ENCODE measurements at places on chromosomes 5 and 9.

DNA sequence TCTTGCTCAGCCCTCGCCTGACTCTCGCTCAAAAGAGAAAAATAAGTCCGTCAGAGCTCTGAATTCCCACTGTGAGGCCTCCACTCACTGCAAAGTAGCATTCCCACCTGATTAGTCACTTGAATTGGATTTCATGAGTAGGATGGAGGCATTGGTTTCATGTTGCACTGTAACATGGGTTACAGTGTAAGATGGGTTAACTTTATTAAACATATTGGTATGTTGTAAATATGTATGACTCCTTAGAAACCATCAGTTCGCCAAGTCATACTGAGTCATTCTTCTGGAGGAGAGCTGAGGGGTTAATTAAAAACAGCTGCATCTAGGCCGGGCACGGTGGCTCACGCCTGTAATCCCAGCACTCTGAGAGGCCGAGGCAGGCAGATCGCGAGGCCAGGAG lies 93.8 kb upstream of the BNC2 start:
- no peak for DNase-seq

GRCh38 chr9:7286101-7286500 lies 513.5 kb downstream of the DMAC1 start:
- no peak for DNase-seq

DNA sequence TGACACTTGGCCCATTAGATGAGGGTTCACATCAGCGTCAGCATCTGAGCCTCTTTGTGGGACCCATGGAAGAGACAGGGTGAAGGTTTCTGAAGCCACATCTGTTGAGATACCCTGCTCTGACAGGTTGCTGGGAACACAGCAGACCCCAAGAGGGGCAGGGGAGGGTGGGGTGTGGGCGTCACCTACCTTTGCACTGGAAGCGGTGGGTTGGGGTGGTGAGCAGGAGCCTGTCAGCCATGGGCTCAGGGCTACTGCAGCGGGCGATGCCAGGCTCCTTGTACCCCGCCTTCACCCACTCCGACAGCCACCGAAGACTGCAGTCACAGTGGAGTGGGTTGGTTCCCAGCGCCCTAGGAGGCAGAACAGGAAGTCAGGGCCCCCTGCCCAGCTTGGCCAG lies 131.5 kb upstream of the PANK3 start:
- no peak for DNase-seq

- DNase-seq: no peak
These were observed 16.7 kb downstream of the MAMDC2 start for GRCh38 chr9:70060148-70060882.

DNA sequence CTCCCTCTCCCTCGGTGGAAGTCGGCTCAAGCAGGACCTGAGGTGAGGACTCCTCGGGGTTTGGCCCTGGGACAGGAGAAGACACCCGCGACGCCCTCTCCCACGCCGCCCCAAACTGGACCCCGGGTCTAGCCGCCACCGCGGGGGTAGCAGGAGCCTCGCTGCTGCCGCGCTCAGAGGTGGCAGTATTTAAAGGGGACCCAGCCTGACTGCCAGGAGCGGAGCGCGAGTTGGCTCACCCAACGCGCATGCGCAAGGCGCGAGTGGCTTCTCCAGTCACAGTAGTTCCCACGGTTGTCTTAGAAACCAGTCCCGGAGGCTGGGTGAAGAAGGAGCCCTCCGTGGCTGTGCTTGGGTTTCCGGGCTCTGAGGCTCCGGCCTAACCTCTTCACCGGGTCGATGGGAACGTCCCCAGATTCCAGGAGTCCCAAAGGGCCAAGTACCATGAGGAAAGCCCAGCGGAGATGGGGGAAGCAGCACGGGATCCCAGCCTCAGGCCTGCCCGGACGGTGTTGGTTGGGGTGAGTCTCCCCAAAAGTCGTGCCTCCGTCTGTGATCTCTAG lies 477.8 kb downstream of the SPATA31A7 start:
- DNase-seq: no peak

GRCh38 chr9:92308893-92309292 lies 15.4 kb upstream of the IARS1 start:
- DNase-seq: no peak

DNA sequence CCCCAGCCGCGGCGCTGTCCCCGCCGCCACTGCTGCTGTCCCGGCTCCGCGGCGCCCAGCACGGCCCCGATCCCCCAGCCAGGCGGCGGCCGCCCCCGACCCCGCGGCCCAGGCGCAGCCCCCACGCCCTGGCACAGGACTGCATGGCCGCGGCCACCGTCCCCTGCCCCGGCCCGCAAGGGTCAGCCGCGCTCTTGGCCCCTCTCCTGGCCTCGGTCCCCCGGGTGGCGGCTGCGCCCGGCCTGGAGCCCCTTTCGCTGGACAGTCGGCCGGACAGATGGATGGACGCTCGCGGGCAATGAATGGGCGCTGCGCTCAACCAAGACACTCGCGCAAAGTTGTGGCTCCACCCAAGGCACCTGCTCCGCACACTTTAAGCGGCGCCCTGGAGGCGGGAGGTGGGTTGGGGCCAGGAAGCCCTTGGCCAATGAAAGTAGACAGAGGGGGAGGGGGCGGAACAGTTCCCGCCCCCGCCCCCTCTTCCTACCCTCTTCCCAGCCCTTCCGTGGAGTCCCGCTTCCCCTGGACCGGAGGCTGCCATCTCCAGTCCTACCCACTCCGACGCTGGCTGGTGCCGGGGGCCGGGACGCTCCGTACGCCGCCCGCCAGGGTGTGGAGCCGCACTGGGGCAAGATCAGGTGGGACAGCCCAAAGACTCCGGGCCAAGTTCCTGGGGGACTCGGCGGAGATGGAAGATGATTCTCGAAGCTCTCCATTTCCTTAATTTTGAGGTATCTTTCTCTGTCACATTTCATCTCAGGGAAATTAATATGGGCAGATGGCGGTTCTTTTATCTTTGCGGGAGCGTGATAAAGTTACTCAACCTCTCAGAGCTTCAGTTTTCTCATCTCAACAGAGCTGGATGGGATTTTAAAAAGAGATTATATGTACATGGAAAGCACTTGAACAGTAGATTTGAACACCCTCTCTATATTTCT lies at the start of gene GLDC:
Gene GLDC, minus strand, starts transcription at position 375 of the 938 bp plus-strand sequence. Its CDS starts 230 bp downstream, at position 145.
- peak; percentile 21 for DNase-seq

- no peak for DNase-seq
These were observed 420.0 kb downstream of the GADD45G start for GRCh38 chr9:90024823-90025222.

- no peak for DNase-seq
These were observed 494 bp upstream of the CXXC5 start for GRCh38 chr5:139647506-139648204.

- DNase-seq: no peak
These were observed 351.9 kb downstream of the ENC1 start for GRCh38 chr5:74288448-74289108.

DNA sequence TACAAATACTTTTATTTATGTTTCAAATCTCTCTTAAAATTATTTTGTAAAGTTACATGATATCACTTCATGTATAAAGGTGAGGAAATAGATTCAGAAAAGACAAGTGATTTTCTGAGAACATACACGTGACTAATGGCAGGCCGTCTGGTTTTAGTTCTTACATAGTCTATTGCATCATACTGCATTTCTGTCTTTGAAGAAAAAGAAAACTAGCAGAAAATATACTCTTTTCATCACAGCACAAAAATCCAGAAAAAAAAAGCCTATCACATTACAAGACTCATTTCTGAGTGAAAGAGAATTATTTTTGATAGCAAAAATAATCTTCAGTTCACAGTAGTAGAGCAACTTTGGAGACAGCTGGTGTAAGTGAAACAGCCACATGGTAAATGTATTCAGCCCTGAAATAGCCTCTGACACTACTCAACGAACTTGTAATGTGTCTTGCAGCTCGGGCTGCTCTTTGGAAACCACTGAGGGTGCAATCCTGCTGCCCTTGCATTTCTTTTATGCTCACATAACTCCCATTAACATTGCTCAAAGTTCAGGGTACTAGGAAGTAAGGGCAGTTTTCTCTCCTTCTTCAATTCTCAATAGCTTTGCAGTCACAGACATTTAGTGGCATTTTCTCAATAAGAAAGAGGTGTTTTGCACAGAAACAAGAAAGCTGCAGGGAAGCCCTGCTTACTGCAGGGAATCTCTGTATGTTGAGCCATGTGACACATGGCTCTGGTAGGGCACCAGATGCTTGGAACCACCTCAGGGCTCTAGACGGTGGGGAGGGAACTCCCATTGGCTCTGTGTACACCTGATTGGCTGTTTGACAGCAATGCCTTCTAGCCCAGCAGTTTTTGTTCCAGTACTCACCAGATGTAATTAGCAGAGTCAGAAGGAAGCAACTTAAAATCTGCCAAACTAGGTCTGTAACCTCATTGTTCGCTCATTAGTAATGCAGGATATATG lies 845.3 kb upstream of the PTPRD start:
- DNase-seq: no peak

GRCh38 chr9:38233796-38234355 lies 158.6 kb upstream of the ALDH1B1 start:
- DNase-seq: no peak
